Left ventricle myocardium inferior (tissue), 1 donor: ENCODE measurements at places on chromosomes 2 and 18. TPM values are rescaled to one million over a fixed set of nuclear protein-coding genes. Genes with fewer than 3 reads are reported as not detected.

The IL18R1 gene
- 1.8 TPM for total RNA-seq

DNA sequence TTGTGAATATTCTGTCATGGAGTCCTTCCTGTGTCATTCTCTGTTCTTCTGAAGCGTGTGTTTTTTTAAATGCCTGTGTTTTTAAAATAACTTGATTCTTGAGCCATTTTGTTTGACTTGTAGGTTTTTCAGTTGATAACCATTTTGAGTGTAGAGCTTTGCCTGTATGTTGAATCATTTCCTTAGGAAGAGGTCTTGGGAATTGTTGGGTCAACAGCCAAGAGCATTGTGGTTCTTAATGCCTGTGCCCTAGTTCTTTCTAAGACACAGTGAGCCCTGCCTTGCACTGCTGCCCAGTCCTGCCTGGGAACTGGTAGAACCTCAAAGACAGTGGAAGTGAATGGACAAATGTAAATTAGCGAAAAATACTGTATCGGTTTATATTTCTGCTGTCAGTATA lies 25.9 kb downstream of the RAB12 start:
- no peak for DNase-seq

The ABCG5 gene
- total RNA-seq = not detected

DNA sequence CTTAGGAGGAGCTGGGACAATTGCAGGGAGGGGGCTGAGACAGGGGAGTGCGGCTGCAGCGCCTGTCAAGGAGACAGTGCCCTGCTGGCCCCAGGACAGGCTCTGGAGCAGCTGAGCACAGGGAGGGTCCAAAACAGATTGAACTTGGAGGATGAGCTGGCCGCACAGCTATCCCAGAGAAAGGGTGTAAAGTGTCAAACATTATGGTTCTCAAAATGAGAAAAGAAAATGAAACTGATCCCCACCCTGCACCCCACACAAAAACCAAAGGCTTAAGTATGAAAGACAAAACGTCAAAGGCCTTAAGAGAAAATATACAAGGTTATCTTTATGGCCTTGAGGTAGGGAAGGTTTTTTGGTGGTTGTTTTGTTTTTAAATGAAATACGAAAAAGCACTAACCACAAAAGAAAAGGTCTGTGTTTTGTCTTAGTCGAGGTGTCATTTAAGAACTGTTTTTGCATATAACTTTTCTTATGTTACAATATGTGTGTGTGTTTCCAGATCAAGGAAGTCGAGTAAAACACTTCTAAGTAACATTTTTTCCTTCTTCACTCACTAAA lies 111.8 kb downstream of the HDAC4 start:
- DNase-seq = no peak

DNA sequence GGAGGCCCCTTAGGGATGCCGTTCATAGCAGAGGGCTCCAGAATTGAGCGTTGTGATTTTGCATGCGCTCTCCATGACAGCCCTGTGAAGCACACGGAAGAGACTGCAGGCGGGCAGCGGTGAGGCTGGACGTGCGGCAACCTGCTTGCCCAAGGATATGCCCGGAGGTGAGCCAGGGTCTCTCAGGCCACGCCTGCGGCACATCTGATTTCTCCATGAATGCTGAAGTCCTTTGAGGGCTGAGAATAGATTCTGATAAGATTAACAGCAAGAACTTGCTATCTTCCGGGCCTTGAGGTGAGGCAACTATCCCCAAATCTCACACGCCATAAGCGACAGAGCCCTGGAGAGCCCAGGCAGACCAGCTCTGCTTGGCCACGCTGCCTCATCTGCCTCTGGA lies 55.6 kb upstream of the LAMA1 start:
- no peak for DNase-seq

DNA sequence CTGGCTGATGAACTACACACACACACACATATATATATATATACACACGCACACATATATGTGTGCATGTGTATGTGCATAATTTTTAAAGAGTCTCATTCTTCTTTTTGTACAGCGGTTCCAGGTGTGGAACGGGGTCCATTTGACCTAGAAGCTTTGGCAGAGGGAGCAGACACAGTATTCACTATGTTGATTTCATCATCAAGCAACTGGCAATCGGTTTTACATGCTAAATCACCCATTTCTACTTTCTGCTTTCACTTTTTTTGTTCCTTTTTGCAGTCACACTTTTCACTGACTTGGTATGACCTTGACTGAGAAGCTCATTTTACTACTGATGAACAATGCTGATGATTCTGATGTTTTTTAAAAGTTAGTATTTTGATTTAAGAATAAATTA lies 63.0 kb upstream of the PGAP1 start:
- DNase-seq = no peak

DNA sequence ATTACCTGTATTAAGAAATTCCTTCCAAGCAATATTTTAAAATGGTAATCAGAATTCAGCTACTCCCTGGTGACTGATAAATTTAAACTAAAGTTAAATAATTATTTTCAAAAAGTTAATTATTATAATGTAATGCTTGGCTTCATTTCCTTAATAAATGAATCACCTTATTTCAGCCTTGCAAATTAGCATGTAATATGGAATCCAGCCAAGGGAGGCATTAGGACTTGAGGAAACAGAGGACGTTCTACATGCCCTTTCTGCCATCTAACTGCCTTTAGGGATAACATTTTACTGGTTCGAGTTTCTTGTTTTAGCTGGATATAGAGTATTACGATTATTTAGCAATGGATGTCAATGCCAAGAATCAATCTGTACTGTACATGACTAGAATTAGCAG lies 636.3 kb downstream of the TSN start:
- no peak for DNase-seq

DNA sequence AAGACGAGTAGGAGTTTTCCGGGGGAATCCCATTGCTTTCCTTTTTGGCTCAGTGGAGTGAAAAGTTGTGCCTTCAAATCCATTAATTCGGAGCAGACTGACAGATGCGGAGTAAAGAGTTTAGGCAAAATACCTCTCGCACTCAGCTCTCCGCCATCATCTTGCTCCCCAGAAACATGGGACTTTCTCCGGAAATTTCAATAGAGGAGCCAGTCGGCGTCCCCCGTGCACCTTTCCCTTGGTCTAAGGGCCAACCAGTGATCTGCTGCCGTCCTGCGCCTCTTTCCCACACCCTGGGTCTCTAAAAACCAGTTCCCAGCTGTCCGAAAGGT lies 318 bp downstream of the TYW5 start:
- DNase-seq = no peak

The FANCL gene
- 12.0 TPM for total RNA-seq

The CSRNP3 gene
- total RNA-seq = 4.0 TPM

- no peak for DNase-seq
Observed at GRCh38 chr2:196967116-196967515, 40.6 kb upstream of the PGAP1 start.

DNA sequence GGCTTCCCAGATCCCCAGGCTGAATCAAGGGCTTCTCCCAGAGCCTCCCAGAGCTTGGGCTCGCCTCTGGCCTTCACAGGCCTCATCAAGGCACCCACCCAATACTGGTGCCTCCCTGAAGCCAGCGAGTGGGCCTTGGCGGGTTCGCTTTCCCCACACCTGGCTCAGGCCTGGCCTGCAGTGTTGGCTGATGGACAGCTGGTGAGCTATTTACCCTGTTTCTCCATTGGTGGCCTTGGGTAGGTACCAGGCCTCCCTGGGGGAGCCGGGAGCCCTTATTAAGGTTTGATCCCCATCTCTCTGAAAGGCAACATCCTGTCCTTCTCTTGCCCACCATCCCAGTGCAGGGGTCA lies 18.2 kb upstream of the DUSP2 start:
- DNase-seq = no peak

DNA sequence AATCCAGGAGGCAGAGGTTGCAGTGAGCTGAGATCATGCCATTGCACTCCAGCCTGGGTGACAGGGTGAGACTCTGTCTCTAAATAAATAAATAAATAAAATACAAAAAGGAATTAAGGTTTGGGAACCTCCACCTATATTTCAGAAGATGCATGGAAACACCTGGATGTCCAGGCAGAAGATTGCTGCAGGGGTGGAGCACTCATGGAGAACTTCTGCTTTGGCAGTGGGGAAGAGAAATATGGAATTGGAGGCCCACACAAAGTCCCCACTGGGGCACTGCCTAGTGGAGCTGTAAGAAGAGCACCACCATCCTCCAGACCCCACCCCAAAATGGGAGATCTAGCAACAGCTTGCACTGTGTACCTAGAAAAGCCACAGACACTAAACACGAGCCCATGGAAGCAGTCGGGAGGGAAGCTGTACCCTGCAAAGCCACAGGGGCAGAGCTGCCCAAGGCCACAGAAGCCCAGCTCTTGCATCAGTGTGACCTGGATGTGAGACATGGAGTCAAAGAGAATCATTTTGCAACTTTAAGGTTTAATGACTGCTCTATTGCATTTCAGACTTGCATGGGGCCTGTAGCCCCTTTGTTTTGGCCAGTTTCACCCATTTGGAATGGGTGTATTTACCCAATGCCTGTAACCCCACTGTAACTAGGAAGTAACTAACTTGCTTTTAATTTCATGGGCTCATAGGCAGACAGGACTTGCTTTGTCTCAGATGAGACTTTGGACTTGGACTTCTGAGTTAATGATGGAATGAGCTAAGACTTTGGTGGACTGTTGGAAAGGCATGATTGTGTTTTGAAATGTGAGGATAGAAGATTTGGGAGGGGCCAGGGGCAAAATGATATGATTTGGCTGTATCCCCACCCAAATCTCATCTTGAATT lies 265.3 kb downstream of the ZEB2 start:
- no peak for DNase-seq

GRCh38 chr2:33457556-33458247 lies 18.7 kb upstream of the RASGRP3 start:
- DNase-seq = peak; percentile 48

The RNF144A gene
- 17.9 TPM for total RNA-seq

DNA sequence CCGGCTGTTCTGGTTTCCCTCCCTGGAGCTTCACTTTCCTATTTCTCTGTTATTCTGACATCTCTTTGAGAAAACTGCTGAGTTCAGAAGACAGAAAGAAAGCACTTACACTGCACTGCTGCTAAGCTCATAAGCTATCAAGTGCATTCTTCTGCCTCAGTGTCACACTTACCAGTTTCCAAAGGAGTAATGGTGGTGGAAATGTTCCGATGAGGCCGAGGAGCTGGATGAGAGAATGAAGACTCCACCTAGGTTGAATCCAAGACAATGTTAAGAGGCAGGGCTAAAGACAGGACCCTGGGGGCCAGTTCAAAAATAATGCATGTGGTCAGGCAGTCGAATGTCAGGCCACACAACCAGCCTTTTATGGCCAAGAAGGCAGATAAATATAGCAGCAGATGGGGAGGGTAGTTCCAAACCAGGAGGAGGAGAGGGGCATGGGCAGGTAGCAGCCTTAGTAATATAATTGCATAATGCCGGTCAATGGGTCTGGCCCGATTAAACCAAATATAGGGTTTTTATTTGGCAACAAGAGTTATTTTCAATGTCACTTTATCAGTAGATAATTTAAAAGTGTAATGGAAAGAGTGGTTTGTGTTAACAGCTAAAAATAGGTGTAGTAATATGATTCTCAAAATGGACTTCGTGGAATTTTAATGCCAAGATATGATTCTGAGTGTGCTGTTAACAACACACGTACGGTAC lies at the start of gene MYOM1:
Gene MYOM1 (minus strand): TSS at position 338 of the 705 bp plus-strand sequence. CDS start 4,745 bp downstream, outside the sequence.
- DNase-seq = no peak

The DNER gene
- 2.3 TPM for total RNA-seq

- DNase-seq = no peak
Observed at GRCh38 chr18:55634545-55634944, 46.6 kb upstream of the TCF4 start.

DNA sequence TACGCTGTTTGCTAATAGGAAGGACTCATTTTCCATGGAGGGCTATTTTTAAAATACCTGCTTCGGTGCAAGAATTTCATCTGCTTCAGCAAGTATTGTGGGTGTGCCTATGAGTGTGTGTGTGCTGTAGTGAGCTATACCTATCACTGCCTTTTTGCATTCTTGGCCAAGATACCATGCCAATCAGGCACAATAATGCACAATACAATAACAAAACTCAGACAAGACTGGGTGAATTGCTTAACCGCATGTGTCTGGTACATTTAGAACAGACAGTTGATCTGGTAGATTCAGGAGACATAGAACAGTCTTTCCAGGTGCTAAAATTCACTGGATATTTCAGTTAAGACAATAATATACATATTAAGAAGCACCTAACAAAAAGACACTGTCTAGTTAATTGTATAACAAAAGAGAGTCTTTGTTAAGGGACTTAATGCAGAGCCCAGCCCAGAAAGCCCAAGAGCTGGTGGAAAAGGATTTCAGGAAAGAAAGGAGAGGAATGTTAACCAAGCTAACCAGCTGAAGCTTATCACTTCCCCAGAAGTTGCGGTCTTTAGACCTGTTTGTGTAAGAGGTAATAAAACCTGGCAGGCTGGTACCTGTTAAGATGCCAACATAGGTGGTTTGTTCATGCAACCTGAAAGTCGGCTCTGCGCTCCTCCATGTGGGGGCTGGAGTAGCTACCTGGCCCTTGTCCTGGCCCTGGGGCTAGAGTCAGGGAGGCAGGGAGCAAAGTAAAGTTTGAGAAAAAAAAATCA lies 153.3 kb upstream of the RBMS1 start:
- DNase-seq = no peak

- no peak for DNase-seq
Observed at GRCh38 chr2:239379641-239380170, 21.1 kb downstream of the HDAC4 start.
